ENCODE measurements at places on chromosomes 6 and 20.
A peak's percentile ranks its signal among the peaks of the same experiment; 100 is the strongest.

- no peak for DNase-seq
These were observed 110.8 kb upstream of the MLN start for GRCh38 chr6:33914645-33915044.

- no peak for DNase-seq
These were observed 103.5 kb downstream of the LAMP5 start for GRCh38 chr20:9617940-9618339.

- peak; percentile 76 for DNase-seq
These were observed 6.4 kb downstream of the SLC2A12 start for GRCh38 chr6:134046054-134046453.

GRCh38 chr6:24824142-24824938 lies 25.6 kb upstream of the ARMH2 start:
- no peak for DNase-seq

GRCh38 chr6:107192830-107193229 lies 77.5 kb upstream of the BEND3 start:
- DNase-seq, result no peak

- DNase-seq, result no peak
These were observed 16.7 kb downstream of the PMEPA1 start for GRCh38 chr20:57693002-57693582.

DNA sequence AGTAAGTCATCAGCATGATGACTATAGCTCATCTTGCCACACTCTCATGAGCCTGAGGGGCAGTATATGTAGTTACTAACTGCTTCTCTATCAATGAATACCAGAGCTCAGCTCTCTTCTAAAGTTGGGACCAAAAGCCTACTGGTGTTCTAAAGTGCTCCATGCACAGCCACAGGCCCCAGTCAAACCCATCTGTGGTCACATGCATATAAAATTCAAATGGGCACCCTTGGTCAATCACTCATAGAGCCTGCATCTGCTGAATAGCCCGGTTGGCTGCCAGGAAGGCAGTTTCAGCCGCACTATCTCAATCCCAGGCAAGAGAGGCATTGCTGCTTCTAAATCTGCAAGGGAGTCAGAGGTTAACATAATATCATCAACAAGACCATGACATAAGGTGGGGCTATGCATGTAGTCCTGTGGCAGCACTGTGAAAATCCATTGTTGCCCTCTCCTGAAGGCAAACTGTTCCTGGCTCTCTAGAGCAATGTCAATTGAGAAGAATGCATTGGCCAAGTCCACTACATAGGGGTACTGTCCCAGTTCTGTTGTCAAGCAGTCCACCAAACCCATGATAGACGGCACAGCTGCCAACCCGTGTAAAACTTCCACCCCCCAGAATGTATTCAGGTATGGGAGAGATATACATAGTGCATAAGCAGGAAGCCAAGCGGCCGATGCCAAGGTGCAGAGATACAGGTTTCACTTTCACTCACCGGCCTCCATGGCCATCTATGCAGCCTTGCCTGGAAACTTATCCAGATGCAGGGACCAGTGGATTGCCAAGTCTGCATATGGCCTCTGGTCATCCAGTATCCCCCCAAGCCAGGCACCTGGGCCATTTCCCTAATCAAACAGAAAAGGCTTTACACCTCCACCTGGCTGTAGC lies 76.2 kb downstream of the ALDH8A1 start:
- DNase-seq, result no peak

DNA sequence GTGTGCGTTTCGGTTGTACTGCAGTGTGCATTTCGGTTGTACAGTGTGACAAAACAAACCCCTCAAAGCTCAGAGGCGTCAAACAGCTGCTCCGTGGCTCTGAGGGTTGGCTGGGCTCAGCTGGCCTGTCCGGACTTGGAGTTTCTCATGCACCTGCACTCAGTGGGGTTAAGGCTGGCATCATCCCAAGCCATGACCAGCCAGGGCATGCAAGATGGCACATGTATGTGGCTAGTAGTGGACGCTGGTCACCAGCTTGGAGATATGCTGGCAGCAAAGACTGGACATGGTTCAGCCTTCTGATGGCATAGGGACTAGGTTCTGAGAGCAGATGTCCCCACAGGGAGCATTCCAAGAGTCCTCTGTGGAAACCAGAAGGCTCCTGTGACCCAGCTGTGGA lies 187.2 kb downstream of the CDH4 start:
- no peak for DNase-seq

GRCh38 chr20:5569021-5569420 lies 181.2 kb upstream of the SHLD1 start:
- DNase-seq, result no peak

DNA sequence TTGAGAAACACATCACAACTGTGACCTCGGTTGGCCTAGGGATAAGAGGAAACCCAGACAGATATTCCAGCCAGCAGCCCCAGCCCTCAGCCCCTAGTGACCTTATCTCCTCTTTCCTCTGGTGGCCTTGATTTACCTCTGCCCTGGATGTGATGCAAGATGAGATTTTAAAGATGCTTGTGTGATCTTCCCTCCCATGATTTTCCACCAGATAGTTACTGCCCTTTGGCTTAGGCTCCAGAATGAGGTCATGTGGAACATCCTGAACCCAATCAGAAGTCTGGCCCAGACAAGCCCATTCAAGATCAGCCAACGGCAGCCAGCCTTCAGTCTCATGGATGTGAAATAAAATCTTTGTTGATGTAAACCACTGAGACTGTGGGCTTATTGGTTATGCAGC lies 104.0 kb downstream of the BANF2 start:
- no peak for DNase-seq

GRCh38 chr20:41939659-41940058 lies 321.5 kb upstream of the CHD6 start:
- no peak for DNase-seq

DNA sequence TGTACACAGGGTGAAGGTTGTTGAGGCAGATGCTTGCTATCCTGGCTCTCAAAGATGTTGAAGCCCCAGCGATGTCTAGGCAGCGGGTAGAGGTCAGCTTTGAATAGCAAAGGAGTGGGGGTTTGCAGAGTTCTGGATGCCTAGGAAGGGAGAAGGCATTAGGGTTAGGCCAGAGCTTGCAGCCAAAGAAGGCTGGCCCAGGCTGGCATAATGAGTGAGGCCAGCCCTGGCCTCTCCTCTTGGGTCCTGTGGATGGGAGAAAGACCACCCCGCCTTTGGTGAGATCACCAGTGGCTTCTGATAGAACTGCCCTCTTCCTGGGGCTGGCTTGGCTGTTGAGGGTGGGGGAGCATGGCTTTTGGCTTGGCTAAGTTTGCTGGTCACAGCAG lies 406 bp upstream of the WFDC5 start:
- no peak for DNase-seq

DNA sequence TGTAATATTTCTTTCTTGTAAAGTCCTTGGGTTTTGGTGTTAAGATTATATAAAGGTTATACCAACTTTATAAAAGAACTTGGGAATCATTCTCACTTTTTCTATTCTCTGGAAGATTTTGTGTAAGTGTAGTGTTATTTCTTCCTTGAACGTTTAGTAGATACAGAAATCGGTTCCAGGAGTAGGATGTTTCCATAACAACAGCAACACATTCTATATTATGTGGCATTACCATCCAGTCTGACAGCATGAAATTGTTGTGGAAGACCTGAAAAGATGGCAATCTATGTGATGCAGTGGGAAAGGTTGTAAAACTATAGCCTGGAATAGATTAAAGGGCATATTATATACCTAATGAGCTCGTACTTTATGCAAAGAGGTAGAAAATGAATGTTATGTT lies 13.8 kb downstream of the ECT2L start:
- no peak for DNase-seq

GRCh38 chr6:6788394-6789032 lies 200.0 kb downstream of the LY86 start:
- DNase-seq, result no peak

DNA sequence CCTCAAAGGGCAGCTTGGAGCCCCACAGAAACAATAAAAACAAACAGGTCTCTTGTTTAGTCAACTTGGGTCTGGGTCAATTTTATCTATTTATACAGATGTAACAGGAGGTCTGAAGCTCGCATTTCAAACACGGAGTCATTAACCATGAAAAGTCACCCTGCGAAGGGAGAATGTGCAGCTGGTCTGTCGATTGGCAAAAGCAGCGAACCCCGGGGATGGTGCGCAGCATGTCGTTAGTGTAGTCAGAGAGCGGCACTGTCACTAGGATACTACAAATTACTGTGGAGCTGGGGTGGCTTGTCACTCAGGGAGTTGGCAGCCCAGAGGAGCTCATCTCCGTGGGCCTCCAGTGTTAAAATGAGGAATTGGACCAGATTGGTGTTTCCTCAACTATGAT lies 190.4 kb upstream of the ARG1 start:
- DNase-seq, result no peak

DNA sequence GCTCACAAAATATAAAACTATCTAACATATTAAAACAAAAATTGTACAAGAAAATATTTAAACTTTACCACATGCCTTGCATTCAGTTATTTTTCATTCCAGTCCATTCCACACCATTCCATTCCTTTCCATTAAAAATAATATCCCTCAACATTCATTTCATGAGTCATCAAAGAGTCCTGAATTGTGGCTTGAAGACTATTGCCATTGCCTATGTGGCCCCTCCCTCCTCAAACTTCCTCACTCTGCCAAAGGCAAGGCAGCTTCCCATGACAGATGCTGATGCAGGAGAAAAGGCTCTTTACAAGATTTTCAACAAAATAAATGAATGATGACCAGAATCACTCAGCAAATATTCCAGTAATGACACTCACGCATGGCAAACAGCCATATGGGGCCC lies 31.7 kb downstream of the IL20RA start:
- DNase-seq, result no peak

- DNase-seq, result no peak
These were observed 4.9 kb downstream of the FOXC1 start for GRCh38 chr6:1614448-1615150.

- DNase-seq, result no peak
These were observed 27.5 kb upstream of the AVP start for GRCh38 chr20:3111995-3112394.

DNA sequence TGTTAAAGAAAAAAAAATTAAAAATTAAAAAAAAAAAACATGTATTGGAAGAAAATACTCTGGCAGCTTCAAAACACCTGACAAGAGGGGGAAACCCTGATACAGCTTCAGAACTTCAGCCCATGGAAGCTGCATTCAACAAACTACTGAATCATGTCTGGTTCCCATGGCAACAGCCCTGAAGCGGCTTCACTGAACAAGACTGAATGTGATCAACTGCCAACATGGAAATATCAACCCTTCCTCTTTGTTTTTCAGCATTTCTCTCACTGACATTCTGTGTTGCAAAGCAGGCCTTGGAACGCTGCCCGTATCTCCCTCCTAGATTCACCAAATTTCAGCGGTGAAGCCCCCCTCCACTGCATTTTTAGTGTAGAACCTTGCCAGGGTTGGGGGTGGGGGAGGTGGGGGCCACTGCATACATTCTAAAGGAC lies 91.3 kb upstream of the SHLD1 start:
- DNase-seq, result peak; percentile 44

DNA sequence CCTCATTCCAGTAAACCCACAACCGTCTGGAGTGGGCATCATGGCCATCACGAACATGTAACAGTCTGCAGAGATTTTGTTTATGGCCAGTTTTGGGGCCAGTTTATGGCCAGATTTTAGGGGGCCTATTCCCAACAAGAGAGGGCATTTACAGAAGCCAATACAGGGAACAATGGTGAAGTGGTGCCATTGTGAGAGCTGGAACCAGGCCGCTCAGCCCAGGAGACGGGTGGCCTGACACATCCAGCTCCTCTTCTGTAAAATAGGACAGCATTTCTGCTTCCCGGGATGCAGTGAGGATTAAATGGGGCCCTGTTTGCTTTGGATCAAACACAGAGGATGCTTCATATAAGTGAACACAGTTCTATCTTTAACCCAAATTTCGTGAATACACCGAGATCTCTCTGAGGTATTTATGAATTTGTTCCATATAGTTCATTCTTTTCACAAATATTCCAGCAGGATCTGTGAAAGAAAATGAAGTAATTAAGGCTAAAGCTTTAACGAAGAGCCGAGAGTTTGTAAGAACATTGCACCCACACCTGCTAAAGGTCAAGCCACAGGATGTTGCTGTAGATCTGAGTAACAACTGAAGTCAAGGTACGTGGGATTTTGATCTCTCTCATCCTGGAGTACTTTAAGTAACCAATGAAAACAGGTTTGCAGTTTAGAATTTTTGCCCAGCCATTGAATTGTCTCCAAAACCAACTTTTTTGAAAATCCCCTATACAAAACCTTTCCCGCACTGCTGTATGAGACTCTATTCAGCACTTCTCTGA lies 14.5 kb upstream of the SIRPG start:
- DNase-seq, result no peak

DNA sequence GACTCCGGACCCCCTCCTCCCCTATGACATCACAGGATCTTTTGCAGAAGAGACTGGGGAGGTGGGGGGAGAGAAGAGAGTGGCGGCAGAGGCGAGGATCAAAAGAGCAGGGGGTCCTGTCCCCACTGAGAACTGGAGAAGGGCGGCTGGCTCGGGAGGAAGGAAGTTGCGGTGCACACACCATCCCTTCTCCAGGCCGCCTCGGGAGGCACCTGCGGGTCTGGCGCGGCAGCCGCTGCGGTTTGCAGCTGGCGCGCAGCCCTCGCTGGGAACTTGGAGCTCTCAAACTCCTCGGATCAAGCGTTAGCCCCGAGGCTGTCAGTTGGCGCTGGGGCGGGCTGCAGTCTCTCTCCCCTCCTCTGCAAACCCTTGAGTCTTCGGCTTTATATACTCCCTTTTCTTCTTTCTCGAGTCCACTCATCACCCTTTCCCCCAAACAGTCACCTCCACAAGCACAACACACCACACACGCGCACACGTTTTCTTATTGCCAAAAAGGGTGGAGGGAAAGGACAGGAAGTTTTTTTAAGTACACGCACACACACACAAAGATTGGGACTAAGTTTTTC lies 180.7 kb downstream of the TBXT start:
- DNase-seq, result no peak

DNA sequence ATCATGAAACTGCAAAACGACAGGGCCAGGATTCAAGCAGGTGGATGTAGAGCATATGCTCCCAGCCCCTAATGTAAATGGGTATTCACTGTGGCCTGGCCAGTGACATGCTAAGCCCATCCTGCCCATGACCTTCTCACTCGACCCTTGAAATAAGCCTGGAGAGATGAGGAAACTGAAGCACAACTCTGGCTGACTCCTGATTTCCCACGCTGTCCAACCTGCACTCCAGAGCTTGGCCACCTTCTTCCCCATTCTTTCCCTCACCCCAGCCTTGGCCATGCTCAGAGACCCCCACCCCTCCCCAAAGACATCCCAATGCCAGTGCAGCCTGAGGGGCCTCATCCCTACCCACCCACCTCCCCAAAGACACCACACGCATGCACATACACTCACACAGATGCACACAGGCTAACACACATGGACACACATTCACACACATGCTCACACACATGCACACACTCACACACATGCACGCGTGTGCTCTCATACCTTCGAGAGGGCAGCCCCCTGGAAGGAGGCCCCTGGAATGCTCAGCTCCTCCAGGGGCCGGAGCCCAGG lies 12.4 kb downstream of the TFEB start:
- no peak for DNase-seq

- no peak for DNase-seq
These were observed 13.0 kb downstream of the PSMG4 start for GRCh38 chr6:3271756-3272155.

DNA sequence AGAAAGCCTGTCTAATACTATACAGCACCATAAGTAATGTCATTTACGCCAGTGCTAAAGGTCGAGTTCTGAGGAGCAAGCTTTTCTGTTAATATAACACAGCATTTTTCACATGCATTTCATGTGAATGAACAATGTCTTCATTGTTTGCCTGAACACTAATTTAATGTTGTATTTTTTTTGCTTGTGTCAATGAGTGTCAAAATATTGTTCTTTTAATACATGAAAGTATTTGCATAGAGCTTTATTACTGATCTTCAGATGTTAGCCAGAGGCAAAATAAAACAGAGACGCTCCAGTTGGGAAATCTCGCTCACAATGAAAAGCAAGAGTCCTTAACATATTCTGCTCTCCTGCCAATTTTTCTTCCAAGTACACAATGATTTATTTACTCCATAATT lies 151.8 kb downstream of the FOXC1 start:
- no peak for DNase-seq

Measured in ascending aorta (tissue), 2 donors.